Stimulated activated CD8-positive, alpha-beta memory T cell treated with anti-CD3 and anti-CD28 coated beads, Interleukin-15, amount 100 ng/mL, for 48 hours (primary cell): ENCODE measurements at places on chromosomes 11 and 22.
A peak's percentile ranks its signal among the peaks of the same experiment; 100 is the strongest.

GRCh38 chr11:27487706-27488105 is 15.1 kb upstream of the LGR4 start:
- no peak for DNase-seq

- no peak for DNase-seq
These were observed 14.5 kb downstream of the ACP2 start for GRCh38 chr11:47233989-47234668.

DNA sequence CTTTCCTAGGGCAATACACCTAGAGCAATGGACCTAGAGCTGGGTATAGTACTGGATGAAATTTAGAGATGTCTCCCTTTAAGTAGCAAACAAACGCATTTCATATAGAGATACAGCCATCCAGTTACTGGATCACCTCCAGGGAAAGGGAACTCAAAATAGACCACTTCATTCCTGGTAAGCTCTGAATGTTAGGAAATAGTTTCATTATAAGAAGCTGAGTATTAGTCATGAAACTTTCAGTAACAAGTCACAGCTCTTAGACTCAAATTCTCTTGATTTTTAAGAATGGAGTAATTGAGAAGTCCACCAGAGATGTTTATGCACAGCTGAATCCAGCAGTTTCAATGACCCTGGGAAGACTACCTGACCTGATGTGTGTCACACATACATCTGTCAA is 221.9 kb downstream of the FAM76B start:
- no peak for DNase-seq

- DNase-seq: no peak
These were observed 28.5 kb downstream of the RPUSD4 start for GRCh38 chr11:126182787-126183445.

- no peak for DNase-seq
These were observed 408.2 kb upstream of the CCDC90B start for GRCh38 chr11:83694191-83694910.

- no peak for DNase-seq
These were observed 18.0 kb upstream of the TMEM218 start for GRCh38 chr11:125129316-125129993.

DNA sequence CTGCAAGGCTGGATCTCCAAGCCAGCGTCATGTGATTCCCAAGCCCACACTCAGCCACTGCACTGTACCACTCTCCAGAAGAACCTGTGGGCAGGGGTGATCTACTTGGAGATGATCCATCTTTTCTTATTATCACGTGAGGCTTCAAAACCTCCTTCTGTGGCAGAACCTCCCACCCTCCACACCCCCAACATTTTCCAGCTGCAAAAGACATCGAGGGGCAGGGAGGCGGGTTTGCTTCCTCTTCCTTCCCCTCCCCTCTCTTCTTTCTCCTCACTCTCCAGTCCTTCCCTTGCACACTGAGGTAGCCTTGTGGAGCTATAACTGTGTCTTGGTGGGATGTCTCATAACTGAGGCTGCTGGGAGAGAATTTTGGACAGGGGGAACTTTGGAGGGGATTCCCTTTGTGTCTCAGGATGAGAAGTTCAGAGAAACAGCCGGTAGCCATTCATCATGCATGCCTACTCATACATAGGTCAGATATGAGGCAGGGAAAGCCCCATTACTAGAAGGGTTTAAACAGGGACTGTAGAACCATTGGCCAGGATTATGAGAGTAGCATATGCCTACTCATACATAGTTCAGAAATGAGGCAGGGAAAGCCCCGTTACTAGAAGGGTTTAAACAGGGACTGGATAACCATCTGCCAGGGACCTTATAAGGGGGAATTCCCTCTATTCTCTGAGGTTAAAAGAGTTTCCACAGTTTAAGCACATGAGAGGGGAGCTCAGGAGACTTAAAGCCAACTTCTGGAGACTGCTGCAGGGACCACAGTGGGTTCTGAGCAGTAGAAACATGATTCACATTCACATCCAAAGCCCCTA is 420.7 kb upstream of the CADM1 start:
- DNase-seq: peak; percentile 24

GRCh38 chr11:22432291-22433093 is 94.3 kb downstream of the SLC17A6 start:
- DNase-seq: no peak

DNA sequence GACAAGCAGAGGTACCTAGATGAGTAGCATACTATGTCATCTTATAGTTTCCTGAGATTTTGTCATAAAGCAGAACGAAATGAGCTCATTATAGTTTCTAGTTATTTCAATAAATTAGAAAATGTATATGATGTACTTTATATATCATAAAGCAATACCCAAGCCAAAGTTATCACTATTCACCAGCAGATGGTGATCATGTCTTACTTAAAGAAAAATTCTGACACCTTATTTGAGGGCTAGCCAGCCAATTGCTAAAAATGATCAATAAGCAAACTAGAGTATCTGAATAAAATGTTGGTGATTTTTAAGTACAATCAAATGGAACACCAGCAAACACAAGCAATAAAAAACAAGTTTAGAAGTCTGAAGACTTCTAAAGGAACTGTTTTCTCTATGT is 44.1 kb downstream of the RSF1 start:
- no peak for DNase-seq

DNA sequence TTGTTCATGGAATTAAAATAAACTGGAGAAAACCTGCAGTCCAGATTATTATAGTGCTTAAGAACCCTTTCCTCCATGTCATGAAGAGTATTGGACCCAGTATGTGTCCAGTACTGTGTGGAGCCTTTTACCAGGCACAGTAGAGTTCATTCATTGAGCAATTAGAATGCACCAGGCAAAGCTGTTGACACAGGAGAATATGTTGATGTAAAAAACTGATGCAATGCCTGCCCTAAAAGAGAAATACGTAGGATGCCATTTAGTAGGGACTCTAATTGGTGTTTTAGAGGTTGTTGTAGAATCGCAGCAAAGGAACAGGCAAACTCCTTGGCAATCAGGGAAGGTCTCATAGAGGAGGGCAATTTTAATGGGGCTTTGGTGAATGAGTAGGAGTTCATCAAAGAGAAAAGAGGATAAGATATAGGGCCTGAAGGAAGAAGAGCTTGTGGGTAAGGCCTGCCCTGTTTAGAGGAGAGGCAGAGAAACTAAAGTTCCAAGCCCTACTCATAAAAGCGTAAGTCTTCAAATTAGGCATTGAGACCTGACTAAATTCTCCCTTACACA is 126.4 kb downstream of the SEZ6L start:
- no peak for DNase-seq
